OCI-LY7 (cell line): ENCODE measurements at places on chromosomes 4 and X.

DNA sequence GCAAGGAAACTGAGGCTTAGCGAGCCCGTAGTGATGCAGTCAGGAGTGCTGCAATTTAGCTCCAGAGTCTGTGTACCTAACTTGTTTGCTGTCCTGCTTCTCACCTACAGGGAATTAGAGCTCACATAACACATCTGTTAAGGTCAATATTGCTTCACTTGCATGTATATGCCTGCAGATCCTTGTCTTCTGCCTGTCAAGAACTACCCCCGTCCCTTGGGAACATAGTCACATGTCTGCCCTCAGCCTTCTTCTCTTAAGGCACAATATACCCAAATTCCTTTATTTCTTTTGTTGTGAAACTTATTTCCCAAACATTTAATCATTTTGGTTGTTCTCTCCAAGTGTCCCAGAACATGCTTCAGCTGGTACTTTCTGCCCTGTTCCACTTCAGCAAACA, 103.3 kb upstream of the LEF1 start:
- DNase-seq: no peak

DNA sequence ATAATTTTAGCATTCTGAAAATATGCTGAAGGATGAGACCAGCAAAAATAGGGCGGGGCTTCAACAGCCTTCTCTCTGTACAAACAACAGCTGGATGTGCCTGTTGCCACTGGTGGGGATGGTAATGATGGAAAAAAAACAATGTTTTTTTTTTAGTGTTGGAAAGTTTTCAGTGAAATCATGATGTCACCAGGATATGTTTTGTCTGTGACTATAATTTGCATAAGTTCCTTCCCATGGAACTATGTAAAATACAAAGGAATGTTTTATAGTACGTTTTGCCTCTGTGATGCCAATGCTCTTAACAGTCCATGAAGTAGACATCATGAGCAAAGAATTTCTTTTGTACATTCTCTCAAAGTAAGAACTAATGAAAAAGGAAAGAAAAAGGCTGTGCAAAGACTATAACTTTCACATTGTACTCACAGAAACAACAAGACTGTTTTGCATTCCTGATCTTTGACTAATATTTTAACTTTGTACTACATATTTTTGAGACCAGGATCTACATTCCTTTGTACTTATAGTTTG, 589.7 kb downstream of the SPRY1 start:
- no peak for DNase-seq

DNA sequence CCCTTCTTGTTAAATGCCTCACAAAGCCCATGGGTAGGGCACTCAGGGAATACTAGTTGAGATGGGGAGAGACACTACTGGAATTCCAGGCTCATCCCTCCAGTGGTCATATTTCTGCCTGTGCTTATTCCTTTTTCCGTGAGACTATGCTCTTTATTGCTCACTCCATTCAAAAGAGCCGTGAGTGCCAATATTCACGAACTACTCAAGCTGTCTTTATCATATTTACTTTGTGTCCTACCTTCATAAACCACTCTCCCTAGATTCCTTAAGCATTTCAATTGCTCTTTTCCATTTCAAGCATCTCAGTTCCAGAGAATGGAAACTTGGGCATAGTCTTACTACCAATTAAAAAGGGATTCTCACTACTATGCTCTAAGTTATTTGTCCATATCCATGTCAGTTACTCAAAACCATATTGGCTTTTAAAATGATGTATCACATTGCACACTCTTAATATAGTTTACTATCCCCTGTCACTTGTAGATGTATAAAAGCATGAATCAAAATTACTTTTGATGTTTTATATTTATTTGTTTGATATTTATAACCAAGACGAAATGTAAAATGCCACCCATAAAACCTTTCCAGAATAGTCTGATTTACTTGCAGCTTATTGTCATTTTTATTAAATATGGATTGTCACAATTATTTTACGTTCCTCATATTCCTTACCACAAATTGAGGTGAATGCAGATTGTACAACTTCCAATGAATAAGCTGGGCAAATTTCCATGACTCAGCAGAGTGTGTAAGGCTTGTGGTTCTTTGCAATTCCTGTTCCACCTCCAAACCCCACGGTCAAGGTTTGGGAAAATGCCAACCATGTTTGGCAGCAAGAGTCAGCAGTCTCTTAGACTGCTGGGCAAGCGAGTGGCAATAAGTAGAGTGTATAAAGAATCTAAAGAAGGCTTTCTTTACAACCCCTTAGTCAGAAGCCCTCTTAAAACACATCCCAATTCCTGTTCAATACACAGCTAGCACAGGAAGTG, 24.4 kb downstream of the ENOX2 start:
- DNase-seq: no peak

DNA sequence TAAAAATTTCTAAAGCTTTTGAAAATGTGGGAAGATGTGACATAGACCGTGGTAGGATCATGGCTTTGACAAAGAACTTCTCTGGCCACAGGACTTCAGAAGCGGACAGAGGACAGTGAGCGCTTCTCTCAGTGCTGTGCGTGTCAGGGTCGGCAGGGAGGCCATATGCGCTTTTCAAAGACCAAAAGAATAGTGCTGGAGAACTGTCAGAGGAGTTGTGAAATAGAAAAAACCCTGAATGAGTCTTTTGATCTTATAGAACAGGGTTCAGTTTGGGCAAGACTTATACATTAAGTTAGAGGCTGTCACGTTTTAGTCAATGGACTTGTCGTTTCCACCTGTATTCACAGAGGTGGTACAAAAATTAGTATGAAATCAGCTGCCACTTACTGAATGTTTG, 77.4 kb downstream of the PTTG2 start:
- DNase-seq: no peak

DNA sequence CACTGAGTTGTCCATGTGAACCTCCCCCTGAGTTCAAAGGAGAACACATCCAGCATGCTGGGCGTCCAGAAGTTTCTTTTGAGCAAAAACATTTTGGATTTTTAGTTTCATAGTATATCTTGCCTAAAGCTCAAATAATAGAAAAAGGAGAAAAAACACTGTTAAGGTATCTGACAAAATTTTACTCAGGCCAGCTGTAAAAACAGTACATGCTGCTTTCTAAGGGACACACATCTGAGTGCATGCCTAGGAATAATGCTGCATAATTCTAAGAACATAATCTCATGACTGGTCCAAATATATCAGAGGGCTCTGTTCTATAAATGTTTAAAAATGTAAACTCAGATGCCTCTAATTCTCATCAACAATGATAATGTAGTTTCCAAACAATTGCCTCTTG, 561.3 kb upstream of the INTU start:
- DNase-seq: no peak

- no peak for DNase-seq
Observed at GRCh38 chrX:67585401-67585800, 41.6 kb downstream of the AR start.
